ENCODE measurements at places on chromosomes 1 and 21.

DNA sequence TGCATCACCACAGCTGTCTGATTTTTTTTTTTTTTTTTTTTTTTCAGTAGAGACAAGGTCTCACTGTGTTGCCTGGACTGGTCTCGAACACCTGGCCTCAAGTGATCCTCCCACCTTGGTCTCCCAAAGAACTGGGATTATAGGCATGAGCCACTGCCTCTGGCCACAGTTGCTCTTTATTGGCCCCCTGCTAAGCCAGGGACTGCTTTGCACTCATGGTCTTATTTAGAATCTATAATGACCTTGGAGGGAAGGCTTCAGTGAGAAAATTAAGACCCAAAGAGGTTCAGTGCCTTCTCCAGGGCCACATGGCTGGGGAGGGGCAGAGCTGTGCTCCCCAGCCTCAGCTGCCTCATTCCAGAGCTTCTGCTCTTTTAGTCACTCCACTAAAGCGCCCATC is 84.9 kb downstream of the PTPRU start:
- DNase-seq = no peak

GRCh38 chr1:7970246-7970645 is 8.7 kb downstream of the PARK7 start:
- no peak for DNase-seq

DNA sequence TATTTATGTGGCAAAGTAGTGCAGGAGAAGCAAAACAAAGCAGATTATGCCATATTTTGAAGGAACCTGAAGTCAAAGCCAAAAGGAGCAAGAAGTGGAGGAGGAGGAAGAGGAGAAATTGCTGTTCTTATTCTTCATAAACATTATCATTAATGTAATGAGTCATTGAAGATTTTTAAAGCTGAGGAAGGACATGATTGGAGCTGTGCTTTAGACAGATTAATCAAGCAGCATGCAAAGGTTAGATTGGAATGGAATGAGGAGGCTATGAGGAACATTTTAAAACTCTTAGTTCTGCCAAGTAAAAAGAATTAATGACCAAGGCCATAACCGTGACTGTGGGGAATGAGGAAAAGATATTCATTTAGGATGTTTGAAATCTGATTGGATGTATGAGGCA is 33.0 kb upstream of the HSD17B7 start:
- DNase-seq = no peak

DNA sequence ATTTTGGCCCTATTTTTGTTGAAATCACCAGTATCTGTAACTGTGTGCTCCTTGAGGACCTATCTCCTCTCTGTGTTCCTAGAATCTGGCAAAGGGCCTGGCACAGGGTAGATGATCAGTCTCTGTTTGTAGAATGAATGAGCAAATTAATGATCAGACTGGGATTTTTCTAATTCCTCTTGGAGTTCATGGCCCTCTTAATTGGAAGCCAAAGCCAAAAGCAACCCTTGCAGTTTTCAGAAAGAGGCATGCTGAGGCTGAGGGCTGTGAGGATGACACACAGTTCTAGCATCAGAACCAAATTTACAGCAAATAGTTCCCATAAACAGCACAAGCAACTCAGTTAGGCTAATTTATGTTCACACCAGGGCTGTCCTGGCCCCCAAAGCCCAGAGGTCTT is 111.1 kb upstream of the BEND5 start:
- DNase-seq = no peak

DNA sequence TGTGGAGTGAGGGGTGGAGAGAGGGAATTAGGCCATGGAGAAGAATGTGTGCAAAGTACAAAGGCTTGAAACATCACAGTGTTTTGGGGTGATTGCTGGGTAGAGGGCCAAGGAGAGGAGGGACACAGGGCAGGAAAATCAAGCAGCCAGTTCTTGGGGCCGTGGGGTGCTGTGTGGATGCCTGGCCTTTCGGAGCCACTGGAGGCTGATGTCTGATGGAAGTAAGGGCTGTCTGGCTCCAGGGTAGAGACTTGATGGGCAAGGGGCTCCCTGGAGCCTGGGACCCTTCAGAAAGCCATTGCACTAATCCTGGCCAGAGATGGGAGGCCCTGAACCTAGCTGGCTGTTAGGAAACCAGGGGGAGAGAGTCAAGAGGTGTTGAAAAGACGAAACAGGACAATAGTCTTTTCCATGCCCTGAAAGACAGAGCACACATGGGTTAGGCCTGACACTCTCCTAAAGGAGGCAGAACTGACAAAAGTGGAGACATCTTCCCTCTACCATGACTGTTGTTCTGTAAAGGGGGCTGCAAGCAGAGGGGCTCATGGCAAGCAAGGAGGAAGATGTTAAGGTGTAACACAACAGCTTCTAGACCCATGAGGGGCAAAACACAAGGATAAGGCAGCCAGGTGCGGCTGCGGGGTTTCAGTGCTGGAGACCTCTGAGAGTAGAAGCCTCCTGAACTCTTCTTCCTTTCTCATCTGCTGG is 21.0 kb downstream of the ATF3 start:
- no peak for DNase-seq

Data from D341Med (cell line).